CD4-positive, alpha-beta T cell treated with Interferon gamma for 1 hour (primary cell): ENCODE measurements at places on chromosomes 2 and 18.

DNA sequence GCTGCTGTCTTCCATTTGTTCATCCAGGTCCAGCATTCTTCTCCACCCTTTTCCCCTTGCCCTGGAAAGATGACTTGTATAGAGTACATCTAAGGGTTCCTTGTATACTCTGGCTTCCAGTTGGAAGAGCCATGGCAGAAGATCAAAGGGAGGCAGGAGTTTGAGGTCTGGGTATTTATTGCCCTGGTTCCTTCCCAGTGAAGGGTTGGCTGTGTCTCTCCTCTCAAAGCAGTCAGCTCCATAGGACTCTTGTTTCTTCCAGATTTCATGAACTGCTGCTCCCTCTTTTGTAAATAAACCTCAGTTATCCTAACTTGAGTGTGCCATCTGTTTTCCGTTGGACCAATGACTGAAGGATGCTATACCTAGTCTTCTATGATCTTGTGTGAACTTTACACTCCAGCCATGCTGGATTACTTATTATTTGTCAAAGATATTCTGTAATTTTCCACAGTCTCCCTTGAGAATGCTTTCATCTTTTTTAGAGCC is 6.4 kb downstream of the BBS5 start:
- DNase-seq, result no peak

- no peak for DNase-seq
Observed at GRCh38 chr2:28036307-28036706, 145.8 kb downstream of the BABAM2 start.

- DNase-seq, result no peak
Observed at GRCh38 chr2:231159306-231159705, 34.5 kb upstream of the HTR2B start.

DNA sequence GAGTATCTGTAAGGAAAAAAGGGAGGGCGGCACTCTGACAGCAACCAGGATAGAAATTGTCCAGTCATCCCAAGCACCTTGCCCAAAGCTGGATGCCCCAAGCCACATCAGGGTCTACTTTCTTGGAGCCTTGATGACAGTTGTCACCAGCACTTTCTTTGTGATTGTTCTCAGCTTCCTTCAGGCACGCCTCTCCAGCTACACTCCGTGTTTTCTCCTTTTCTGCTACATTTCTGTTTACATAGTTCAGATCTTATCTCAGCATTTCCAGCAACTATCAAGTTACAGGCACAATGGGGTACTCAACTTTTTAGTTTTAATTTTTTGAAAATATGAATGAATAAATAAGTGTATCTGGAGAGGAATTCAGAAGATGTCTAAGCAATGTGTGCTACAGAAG is 115.3 kb upstream of the CELF4 start:
- DNase-seq, result no peak

GRCh38 chr2:25340181-25340921 is 1.4 kb downstream of the DNMT3A start:
- DNase-seq, result no peak

- peak; percentile 57 for DNase-seq
Observed at GRCh38 chr2:62287899-62288880, 92.3 kb downstream of the B3GNT2 start.

DNA sequence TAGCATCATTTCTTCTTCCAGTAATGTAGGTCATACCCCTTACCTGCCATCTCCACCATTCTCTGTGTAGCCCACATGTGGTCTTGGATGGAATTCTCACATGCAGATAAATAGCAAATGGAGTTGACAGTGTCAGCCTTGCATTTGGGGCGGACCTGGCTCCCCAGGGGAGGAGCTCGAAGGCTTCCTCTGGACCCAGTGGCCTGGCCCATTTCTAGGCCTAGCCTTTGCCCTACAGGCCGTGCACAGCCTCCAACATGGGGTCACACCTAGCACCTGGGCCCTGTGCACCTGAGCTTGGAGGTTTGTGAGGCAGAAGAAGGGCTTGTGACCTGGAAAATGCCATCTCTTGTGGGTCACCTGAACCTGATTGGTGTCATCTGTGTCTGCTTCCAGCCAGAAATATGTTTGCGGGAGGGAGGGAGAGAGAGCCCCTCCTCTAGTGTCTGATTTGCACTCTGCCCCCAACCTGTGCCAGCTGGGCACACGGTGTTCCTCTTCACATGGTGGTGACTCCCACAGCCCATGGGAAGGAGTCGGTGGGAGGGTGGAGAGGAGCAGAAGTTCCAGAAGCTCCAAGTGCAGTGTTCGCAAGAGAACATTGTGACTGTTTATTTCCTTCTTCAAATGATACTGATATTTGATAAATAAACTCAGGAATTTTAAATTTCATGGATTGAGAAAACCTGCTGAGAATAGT is 33.0 kb downstream of the ITGB1BP1 start:
- no peak for DNase-seq

- no peak for DNase-seq
Observed at GRCh38 chr2:143533846-143534245, 404.6 kb downstream of the ARHGAP15 start.

DNA sequence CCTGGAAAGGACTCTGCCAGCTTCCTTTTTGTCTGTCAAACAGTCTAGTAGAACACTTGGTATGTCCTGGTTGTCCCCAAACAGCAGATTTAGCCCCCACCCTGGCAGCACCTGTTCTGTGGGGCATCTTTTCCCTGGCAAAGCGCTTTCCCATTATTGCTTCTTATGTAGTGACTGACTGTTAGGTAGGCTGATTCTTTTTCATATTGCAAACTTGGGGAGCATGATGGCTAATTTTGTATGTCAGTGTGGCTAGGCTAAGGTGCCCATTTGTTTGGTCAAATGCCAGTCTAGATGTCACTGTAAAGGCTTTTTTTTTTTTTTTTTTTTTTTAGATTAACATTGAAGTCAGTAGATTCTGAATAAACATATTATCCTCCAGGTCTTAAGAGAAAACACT is 140.2 kb downstream of the MYCN start:
- no peak for DNase-seq

DNA sequence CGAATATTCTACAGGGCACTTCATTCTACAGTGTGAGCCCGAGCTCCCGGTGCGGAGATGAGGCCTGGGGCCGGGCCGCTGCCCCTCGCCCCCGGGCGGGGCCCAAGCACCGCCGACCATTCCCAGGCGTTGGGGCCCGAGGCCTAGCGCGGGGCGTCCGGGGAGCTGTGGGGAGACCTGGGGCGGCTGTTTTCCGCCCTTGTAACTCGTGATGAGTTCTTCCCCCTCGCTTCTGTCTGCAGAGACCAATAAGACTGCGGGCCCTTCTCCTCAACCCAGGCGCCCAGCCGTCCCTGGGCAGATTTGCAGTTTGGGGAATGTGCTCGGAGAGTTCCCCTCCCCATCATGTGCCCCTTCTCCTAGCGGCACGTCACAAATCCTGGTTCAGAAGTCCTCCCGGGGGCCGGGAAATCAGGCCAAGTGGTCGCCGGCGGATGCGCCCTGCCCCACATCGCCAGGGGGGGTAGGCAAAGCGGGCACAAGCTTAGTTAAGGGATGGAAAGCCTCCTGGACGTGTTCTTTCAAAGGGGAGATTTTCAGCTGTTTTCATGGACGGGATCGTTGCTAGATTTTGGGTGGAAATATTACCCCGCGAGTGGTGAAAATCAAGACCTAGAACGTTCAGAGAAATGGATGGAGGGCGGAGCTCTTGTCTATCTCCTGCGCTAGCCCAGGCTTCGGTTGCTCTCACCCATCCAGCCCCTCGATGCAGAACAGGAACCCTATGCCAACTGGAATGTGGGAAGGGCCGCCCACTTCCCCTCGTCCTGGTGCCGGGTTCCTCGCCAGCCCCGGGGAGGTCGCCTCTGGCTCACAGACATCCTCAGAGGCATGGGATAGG is 18.8 kb upstream of the HAAO start:
- peak; percentile 32 for DNase-seq

DNA sequence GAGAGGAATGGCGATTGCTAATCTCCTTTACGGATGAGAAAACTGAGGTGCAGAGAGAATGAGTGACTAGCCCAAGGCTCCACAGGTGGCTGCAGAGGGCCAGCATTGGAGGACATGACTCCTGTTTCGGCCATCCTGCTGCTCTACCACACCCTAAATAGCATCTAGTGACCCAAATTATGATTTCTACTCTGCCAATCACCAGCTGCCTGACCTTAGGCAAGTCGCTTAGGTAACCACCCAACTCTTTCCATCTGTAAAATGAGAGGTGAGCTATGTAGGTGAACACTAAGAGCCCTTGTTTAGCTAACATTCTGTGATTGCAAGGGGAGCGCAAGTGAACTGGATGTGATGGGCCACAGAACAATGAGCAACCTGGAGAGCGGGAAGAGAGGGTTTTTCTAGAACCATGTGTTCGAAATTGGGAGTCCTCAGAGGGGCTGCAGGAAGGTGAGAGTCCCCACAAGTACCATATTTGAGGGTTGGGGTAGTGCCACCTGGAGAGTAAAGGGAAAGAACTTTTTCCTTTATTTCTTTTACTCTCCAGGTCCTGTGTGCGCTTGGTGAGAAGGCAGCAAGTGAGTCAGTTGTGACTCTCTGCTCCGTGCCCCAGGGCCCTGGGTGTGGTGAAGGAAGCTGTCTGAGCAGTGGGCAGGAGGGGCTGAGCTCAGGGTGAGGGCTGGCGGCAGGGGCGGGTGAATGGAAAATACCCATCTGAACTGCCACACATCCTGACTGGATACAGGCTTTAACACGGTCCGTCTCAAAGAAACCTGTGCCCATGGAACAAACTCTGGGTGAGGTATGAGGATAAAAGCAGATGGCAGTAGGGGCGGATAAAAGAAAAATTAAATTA is 2.4 kb downstream of the CYP27C1 start:
- DNase-seq, result no peak

- DNase-seq, result no peak
Observed at GRCh38 chr18:27582760-27583412, 397.8 kb upstream of the CHST9 start.

DNA sequence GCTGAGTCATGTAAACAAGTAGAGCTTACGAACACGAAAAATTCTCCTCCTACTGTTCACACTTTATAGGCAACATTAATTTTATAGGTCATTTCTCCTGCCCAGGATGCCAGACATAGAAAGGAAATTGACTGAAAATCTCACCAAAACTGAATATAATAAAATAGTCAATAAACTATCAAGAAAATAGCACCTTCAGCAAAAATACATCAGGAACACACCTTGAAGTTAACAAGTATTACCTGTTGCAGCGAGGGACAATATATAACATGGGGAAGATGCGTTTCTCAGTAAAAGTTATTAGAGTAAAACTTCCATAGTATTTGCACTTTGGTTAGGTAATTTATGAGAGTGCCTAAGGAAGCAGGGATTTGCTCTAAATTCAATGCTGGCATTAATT is 344.6 kb downstream of the KCNJ3 start:
- no peak for DNase-seq

DNA sequence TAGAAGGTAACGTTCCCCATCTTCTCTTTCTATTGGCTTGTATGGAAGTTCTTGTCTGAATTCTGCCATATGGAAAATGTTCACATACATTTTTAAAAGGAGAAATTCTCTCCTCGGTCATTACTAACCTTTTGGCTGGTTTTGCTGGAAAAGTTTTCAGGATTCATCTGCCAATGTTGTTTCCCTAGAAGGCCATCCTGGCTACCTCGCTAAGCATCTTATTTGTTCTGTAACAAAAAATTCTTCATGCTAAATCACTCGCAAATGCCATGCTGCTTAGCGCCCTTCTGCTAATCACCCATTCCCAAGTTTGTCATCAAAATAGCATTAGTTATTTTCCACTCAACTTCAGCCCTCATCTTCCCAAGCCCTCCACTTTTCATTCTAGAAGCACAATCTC is 262.0 kb downstream of the SLC8A1 start:
- no peak for DNase-seq

DNA sequence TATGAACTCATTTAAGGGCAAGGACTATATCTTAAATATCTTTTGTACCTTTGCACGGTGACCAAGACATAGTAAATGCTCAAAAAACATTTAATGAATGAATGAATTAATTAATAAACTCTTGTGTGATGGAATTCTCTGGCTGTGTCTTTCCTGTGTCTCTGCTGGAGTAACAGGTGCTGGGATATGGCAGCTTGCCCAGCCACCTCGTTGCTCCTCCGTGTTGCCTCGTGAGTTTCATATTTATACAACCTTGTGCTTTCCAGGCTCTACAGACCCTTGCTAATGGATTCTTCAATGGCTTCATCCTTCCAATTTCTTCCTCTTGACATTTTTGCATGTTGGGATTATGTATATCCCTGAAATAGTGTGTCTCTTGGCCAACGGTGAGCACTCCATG is 30.4 kb downstream of the CTAGE1 start:
- no peak for DNase-seq

GRCh38 chr2:169131587-169132512 is 62.5 kb downstream of the DHRS9 start:
- no peak for DNase-seq

GRCh38 chr18:43789234-43790000 is 512.1 kb upstream of the SYT4 start:
- no peak for DNase-seq

- no peak for DNase-seq
Observed at GRCh38 chr2:203594541-203594940, 59.4 kb upstream of the RAPH1 start.

GRCh38 chr2:64081046-64081445 is 61.8 kb upstream of the VPS54 start:
- DNase-seq, result no peak

GRCh38 chr2:26606847-26607190 is 34.3 kb downstream of the CIB4 start:
- DNase-seq, result no peak

- DNase-seq, result no peak
Observed at GRCh38 chr2:37337620-37338280, 6.7 kb upstream of the QPCT start.

GRCh38 chr2:160893581-160893980 is 266.6 kb upstream of the TANK start:
- DNase-seq, result no peak

DNA sequence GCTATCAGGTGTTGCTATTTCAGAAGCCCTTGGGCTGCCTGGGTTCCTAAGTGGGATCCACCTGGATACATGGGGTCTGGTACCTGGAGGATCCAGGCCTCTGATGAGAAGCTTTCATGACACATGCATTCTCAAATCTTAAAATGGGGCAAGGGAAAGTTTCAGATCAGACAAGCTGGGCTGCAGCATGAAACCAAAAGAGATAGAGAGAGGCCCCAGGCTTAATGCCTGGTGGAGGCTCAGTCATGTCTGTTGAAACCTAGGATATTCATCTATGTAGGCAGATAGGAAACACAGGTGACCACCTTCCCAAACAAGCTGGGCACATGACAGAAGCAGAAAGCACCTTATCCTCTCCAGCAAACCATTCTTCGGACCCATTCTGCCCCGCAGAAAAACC is 18.8 kb upstream of the PLB1 start:
- no peak for DNase-seq

- DNase-seq, result no peak
Observed at GRCh38 chr2:73359915-73360697, 25.5 kb upstream of the ALMS1 start.

- DNase-seq, result no peak
Observed at GRCh38 chr18:24482821-24483220, 22.4 kb downstream of the HRH4 start.

- DNase-seq, result no peak
Observed at GRCh38 chr2:85175369-85176299, 42.4 kb downstream of the TCF7L1 start.
